ENCODE measurements at places on chromosomes 2 and 18. TPM values are rescaled to one million over a fixed set of nuclear protein-coding genes. Genes with fewer than 3 reads are reported as not detected.

The PDE1A gene
- 1.1 TPM for total RNA-seq

The EGR4 gene
- not detected for total RNA-seq

The WDR12 gene
- total RNA-seq = 19.3 TPM

The PPP1CB gene
- 76.0 TPM for total RNA-seq

The NHEJ1 gene
- total RNA-seq = 7.8 TPM

The MOCOS gene
- total RNA-seq = 27.4 TPM

The CPO gene
- total RNA-seq = 0.38 TPM

The C2orf78 gene
- total RNA-seq = not detected

The NCK2 gene
- 6.3 TPM for total RNA-seq

The HK2 gene
- 1.3 TPM for total RNA-seq

The PTPRM gene
- total RNA-seq = 34.7 TPM

The COMMD1 gene
- total RNA-seq = 16.5 TPM

The MERTK gene
- total RNA-seq = 14.3 TPM

The SERPINB2 gene
- not detected for total RNA-seq

The FIGN gene
- 6.0 TPM for total RNA-seq

The IL1F10 gene
- not detected for total RNA-seq

The PIEZO2 gene
- total RNA-seq = 7.3 TPM

The HOXD13 gene
- not detected for total RNA-seq

The FHOD3 gene
- total RNA-seq = 0.40 TPM

The TIMM21 gene
- 18.2 TPM for total RNA-seq

The ATP6V1C2 gene
- 0.10 TPM for total RNA-seq

The ABCG8 gene
- 121 TPM for total RNA-seq

The FER1L5 gene
- total RNA-seq = 0.10 TPM

The NPPC gene
- not detected for total RNA-seq

The TCF23 gene
- 0.10 TPM for total RNA-seq

The BUB1 gene
- total RNA-seq = 0.88 TPM
